M059J (cell line): ENCODE measurements at places on chromosomes 1 and 21.
A peak's percentile ranks its signal among the peaks of the same experiment; 100 is the strongest.

DNA sequence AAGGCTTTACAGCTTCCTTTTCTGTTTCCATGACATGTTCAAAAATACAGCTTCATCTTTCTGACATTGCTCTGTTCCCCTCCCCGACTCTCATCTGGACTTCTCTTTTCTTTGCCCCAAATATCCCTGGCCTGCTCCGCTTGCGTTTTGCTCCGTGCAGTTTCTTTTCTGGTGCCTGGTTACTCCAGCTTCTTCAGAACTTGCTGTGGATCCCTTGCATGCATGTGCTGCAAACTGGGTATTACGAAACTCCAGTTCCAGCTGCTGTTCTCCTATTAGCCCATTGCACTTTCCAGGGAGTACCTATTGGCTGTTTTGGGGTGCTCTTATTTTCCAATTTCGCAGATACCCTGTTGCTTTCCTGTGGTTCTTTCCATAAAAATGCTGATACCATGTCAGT, 9.9 kb upstream of the NDC1 start:
- no peak for DNase-seq

DNA sequence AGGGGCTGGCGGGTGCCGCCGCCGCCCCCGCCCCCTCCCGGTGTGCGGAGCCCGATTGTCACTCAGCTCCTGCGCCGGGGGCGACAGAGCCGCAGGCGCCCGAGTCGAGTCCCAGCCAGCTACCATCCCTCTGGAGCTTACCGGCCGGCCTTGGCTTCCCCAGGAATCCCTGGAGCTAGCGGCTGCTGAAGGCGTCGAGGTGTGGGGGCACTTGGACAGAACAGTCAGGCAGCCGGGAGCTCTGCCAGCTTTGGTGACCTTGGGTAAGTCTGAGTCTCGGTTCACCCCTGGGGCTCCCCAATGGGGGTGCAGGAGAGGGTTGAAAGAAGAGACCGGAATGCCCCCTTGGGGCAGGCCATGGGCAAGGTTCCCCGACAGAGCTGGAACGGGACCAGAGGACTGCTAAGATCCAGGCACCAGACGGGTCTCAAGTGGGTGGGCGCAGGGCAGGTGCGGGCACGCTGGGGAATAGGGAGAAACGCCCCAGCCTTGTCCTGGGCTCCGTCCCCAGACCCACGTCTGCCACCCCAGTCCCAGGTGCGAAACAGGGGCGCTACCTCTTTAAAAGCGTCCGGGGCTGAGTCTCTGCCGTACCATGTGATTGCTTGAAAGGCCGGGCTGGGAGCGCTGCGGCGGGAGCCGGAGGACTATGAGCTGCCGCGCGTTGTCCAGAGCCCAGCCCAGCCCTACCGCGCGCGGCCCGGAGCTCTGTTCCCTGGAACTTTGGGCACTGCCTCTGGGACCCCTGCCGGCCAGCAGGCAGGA, at the start of gene ADORA1:
TSS of gene ADORA1 (plus strand) at position 61 of the 765 bp plus-strand sequence. CDS start 1,116 bp downstream, outside the sequence.
- DNase-seq = peak; percentile 75

GRCh38 chr1:170356585-170356984, 175.4 kb upstream of the GORAB start:
- no peak for DNase-seq

GRCh38 chr21:35559829-35560225, 500.5 kb downstream of the SETD4 start:
- DNase-seq = peak; percentile 73

DNA sequence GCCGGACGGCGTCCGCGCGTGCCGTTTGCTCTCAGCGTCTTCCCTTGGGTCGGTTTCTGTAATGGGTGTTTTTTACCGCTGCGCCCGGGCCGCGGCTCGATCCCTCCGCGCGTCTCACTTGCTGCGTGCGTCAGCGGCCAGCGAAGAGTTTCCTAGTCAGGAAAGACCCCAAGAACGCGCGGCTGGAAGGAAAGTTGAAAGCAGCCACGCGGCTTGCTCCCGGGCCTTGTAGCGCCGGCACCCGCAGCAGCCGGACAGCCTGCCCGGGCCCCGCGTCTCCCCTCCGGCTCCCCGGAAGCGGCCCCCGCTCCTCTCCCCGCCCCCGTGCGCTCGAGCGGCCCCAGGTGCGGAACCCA, 159.8 kb downstream of the RUNX1 start:
- peak; percentile 78 for DNase-seq

- DNase-seq = no peak
Observed at GRCh38 chr1:230232371-230232771, 165.3 kb downstream of the GALNT2 start.

- DNase-seq = peak; percentile 80
Observed at GRCh38 chr1:200877839-200878551, 5.2 kb downstream of the GPR25 start.

- no peak for DNase-seq
Observed at GRCh38 chr1:215269955-215270354, 187.4 kb downstream of the KCNK2 start.

- DNase-seq = no peak
Observed at GRCh38 chr1:15451014-15451722, 5.4 kb upstream of the CELA2A start.

DNA sequence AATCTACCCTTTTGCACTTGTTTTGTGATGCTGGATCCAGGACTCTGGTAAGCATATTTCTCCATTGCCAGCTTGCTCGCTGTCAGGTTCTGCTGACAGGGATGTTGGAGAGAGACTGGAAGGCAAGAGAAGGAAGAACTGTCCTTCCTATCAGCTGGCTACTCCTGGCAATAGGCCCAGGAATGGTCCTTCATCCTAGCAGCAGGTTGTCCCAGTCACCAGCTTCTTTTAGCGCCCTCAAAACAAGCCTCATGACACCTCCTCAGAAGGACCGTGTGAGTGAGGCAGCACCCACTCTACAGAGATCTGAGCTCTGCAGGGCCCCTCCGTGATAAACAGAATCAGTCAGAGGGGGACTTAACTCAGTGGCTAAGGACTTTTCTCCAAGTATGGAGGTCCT, 33.1 kb upstream of the SLAMF9 start:
- no peak for DNase-seq

GRCh38 chr1:165897326-165898303, 70.2 kb downstream of the UCK2 start:
- peak; percentile 24 for DNase-seq

GRCh38 chr1:210627755-210628154, 299.1 kb downstream of the HHAT start:
- DNase-seq = peak; percentile 18

GRCh38 chr21:36698981-36699545, at the start of gene SIM2:
SIM2 (plus strand) TSS chr21:36699115; CDS start chr21:36699747, 632 bp downstream.
- DNase-seq = peak; percentile 66

GRCh38 chr1:47901001-47901575, 96.1 kb downstream of the TRABD2B start:
- no peak for DNase-seq

- no peak for DNase-seq
Observed at GRCh38 chr1:177645491-177646190, 324.2 kb downstream of the SEC16B start.

- DNase-seq = no peak
Observed at GRCh38 chr1:4062992-4063391, 162.9 kb upstream of the C1orf174 start.

- DNase-seq = no peak
Observed at GRCh38 chr1:19032701-19033514, 76.4 kb upstream of the IFFO2 start.

DNA sequence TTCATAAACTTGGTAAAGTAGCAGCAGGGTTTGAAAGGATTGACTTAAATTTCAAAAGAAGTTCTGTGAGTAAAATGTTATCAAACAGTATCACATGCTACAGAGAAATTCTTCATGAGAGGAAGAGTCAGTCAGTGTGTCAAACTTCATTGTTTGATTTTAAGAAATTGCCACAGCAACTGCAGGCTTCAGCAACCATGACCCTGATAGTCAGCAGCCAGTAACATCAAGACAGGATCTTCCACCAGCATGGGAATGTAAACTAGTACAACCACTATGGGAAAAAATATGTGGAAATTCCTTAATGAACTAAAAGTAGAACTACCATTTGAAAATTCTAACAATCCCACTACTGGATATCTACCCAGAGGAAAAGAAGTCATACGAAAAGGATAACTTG, 11.5 kb downstream of the MAEL start:
- no peak for DNase-seq

DNA sequence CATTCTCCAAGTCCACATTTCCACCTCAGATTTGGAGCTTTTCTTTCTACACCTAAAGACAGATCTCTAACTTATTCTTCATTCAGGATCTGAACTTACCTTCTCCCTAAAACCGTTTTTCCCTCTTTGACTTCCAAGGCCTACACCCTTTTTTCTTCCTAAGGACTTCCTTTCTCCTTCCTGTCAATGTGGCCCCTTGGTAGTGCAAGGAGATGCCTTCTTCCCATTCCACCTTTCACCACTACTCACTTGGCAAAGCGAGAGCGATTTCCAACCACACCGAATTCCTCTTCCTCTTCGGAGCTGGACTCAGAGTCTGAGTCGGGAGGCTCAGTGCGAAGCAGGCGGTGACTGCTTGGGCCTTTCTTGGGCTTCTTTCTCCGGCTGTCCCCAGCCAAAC, 1.3 kb downstream of the EFCAB14 start:
- no peak for DNase-seq

- DNase-seq = no peak
Observed at GRCh38 chr1:228921481-228921880, 186.2 kb downstream of the RHOU start.

- DNase-seq = no peak
Observed at GRCh38 chr1:64378826-64379225, 91.1 kb upstream of the CACHD1 start.

DNA sequence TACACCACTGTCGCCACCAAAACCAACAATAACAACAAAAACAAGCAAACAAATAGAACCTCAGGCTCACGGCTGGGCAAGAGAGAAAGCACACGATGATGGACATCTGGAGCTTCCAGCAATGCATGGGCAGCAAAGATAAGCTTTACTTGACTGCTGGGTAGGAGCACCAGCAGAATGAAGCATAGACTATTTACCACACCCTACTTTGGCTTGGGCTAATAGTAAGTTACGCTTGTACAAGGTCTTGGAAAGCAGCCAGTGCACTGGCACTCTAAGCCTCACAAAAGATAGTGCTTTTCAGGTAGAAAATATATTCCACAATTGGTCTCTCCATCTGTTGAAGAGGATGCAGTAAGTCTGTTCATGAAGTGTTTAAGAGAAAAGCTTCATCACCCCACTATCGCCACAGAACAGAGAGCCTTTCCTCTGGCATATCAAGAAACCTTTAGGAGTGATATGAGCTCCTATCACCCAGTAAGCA, 13.6 kb downstream of the ADIPOR1 start:
- no peak for DNase-seq

DNA sequence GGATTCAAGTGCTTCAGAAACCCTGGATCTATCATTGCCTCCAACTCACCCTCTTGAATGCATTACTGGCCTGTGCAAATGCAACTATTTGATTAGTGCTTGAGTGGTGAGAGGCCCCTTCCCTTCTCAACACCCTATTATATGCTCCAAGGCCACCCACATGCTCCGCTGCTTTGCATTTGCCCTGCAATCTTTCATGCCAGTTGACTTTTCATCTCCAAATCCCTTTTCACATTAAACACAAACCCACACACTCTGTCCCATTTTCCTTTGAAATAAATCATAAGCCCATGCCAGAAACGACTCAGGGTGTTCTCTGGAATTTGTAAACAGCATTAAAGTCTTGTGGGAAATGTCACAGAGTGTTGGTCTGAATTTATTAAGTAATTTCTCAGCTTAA, 78.9 kb upstream of the CTTNBP2NL start:
- DNase-seq = no peak

DNA sequence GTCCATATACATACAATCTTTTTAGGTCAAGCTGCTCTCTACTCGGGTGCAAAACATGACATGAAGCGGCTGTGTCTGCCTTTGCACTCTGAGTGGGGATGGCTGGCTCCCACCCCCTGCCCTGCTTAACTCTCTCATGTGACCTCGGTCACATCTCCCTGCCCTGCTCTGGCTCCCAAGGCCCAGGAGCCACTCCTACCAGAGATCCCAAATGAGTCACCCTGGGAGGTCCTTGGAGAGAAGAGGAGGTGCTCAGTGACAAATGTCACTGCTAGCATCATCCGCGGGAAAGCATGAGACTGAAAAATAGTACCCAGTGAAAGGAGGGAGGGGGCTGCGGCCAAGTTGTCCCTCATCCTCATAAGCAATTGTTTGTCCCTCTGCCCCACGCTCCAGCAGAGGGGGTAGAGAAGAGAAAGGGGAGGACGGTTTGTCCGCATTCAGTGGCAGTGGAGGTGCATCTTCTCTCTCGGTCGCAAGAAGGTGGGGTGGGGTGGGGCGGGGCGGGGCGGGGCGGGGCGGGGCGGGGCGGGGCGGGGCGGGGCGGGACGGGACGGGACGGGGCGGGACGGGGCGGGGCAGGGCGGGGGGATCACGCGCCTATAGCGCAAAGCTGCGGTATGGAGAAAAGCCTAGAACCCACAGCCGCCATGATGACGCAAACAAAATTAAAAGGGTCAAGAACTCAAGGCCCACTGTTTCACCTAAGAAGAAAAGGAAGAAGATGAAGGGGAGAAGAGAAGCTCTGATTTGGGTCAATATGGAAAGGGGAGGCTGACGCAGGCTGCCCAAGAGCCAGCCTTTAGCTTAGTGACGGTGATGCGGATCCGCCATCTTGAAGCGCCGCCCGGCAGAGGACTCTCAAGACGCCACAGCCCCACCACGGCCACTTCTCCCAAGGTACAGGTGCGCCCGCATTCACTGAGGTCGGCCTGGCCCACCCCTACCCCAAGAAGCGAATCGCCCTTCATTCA, 66.2 kb downstream of the CD46 start:
- no peak for DNase-seq

- DNase-seq = no peak
Observed at GRCh38 chr1:3821447-3821846, 25.1 kb upstream of the LRRC47 start.

- DNase-seq = no peak
Observed at GRCh38 chr1:7885513-7886404, 32.9 kb upstream of the UTS2 start.

DNA sequence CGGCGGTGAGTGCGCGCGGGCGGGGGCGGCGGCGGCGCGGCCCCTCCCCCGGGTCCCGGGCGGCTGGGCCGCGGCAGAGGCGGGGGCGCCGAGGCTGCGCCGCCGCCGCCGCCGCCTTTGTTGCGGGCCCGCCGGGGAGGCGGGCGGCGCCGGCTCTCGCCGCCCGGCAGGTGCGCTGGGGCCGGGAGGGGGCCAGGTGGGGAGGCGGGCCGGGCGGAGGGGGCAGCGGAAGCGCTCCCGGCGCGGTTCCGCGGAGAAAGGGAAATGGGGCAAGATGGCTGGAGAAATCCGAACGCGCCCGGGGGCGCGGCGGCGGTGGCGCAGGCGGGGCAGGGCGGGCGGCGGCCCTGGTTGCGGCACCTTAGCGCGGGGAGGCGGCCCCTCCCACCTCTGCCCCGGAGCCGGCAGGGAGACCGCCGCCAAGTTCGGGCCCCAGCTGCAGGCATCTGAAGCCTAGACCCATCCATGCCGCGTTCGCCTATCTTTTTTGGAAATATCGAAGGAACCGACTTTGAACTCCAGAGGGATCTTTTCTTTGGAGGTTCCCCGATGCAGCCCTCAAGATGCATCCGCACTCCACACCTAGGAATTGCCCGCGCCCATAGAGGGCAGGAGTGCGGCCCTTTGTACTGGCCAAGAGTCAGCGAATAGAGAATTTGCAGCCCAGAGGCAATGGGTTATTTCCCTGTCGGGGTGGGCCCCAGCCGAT, 479 bp downstream of the POGK start:
- DNase-seq = peak; percentile 40

- no peak for DNase-seq
Observed at GRCh38 chr1:17245816-17246325, 3.0 kb upstream of the PADI3 start.

GRCh38 chr1:44146536-44147361, 5.3 kb upstream of the KLF18 start:
- DNase-seq = no peak
